ENCODE measurements at places on chromosomes 2 and 18.
A peak's percentile ranks its signal among the peaks of the same experiment; 100 is the strongest.

GRCh38 chr2:114040826-114041225 lies 150.9 kb downstream of the ACTR3 start:
- no peak for DNase-seq

DNA sequence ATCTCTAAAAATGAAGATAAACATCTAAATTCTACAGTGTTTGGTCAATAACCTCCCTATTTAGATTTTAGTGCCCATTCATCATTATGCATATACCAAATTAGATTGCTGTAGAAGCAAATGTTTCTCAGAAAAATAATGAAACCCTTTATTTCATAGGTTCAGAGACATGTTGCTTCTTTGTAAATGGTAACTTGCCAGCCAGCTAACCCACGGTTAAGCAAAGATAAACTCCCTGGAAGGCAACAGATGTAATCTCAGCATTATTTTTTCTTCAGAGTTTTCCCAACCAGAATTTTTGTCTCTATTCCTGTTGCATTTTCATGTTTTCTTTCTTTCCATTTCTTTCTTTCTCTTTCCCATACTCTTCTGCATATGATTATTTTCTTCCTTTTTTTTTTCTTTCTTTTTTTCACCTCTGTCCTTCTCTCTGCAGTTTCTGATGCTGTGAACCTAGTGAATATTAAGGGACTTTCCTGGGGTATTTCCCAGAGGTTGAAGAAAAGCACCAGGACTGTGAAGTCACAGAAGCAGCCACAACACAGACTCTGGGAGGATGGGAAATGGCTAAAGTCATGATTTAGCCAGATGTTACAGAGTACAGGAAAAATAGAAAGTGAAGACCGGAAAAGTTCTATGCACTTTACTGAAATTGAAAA lies 50.0 kb upstream of the DSG1 start:
- no peak for DNase-seq

DNA sequence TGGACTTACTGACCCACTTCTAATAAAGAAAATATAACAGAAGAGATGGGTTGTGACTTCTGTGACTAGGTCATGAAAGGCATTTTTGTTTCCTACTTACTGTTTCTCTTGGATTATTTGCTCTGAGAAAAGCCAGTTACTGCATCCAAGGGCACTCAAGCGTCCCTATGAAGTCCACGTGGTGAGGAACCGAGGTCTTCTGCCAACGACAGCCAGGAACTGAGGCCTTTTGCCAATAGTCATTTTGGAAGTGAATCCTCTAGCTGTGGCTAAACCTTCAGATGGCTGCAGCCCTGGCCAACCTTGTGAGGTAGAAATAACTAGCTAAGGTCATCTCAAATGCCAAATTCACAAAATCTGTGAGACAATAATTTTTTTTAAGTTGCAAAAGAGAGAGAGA lies 449.8 kb upstream of the RGPD4 start:
- no peak for DNase-seq

GRCh38 chr2:227376656-227377396 lies 2.3 kb downstream of the TM4SF20 start:
- DNase-seq, result no peak

DNA sequence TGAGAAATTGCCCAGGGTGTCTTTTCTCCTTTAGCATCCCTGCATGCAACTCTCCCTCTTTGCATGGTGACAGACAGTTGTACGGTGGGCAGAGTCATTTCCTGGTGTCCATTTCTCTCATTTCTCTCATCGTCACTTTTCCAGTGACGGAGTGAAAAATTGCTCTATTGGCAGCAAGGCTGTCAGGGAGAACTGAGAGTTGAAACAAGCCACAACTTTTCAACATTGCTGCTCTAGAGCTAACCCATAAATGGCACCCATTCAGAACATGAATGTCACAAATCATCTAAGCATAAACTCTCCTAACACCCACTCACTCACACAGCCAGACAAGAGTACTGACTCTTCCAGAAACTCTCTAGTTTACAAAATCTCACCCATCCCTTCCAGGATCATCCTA lies 55.7 kb downstream of the ZC3H8 start:
- DNase-seq, result no peak

DNA sequence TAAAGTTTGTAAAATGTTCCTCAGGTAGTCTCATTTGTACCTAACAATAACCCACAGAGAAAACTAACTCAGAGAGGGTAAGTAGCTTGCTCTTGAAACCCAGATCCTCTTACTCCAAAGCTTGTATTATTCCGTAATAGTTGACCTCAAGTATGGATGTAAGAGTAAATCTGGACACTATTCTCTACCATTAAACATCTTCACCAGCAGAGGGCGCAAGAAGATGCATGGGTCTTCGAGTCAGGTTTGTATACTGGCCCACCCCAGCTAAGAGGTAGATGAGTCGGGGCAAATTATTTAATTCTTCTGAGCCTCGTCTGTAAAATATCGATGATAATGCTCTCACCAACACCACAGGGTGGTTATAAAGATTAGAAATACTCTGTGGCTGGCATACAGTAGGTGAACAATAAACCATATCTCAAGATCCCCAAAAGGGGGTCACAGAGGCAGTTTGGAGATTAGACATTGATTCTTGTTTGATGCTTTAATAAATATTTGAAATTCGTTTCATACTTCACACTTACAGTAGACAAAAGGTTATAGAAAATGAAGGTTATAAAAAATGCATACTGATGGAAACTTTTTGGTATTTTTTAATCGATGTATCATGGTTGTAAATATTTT lies 3.5 kb upstream of the CABLES1 start:
- peak; percentile 61 for DNase-seq

- DNase-seq, result no peak
Measured at GRCh38 chr2:221810245-221810644, 238.1 kb upstream of the EPHA4 start.

DNA sequence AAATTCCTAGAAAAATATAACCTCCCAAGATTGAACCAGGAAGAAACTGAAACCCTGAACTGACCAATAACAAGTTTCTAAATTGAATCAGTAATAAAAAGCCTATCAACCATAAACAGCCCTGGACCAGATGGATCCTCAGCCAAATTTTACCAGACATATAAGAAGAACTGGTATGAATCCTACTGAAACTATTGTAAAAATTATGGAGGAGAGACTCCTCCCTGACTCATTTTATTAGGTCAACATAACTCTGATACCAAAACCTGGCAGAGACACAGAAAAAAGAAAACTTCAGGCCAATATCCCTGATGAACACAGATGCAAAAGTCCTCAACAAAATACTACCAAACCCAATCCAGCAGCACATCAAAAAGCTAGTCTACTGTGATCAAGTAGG lies 11.3 kb downstream of the NT5C1B start:
- DNase-seq, result no peak
